ENCODE measurements at places on chromosomes 6 and 20. TPM values are rescaled to one million over a fixed set of nuclear protein-coding genes. Genes with fewer than 3 reads are reported as not detected.

The R3HDML gene
- total RNA-seq = not detected

The ENPP4 gene
- 2.3 TPM for total RNA-seq

The MARCKS gene
- 48.6 TPM for total RNA-seq

The LY6G6C gene
- not detected for total RNA-seq

The GTF2H4 gene
- 49.7 TPM for total RNA-seq

The TP53INP2 gene
- total RNA-seq = 0.84 TPM

The AHI1 gene
- total RNA-seq = 11.7 TPM

The PHACTR1 gene
- total RNA-seq = not detected

The RFX6 gene
- total RNA-seq = not detected
